Activated gamma-delta T cell treated with Interleukin-2 at 50 U/mL for 16 hours (primary cell): ENCODE measurements at places on chromosomes 7 and 10.

DNA sequence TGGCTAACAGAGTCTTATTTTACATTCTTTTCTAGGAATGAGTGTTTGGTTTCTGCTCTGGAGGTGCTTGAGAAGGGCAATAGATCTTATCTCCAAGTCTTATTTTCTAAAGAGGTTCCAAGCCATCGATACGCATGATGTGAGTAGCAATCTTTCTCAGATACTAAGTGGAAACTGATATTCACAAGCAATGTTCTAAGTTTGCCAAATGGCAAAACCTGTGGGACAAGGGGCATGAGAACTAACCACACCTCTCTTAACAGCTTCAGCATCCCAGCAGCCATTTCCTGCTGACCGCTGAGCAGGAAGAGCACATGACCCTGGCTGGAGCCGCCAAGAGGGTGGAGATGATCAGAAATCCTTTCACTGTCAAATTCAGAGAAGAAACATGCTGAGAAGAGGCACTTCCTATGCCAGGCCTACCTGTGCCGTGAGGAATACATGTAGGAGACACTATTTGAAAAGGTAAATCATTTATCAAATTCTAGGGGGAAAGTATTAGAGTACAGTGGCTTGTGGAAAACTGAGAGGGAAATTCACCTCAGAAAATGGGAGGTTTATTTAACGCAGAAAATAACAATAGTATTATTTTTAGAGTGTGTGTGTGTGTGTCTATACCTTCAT is 35.2 kb downstream of the CCDC71L start:
- no peak for DNase-seq

- no peak for DNase-seq
These were observed 241.7 kb downstream of the MAGI2 start for GRCh38 chr7:79211724-79212123.

DNA sequence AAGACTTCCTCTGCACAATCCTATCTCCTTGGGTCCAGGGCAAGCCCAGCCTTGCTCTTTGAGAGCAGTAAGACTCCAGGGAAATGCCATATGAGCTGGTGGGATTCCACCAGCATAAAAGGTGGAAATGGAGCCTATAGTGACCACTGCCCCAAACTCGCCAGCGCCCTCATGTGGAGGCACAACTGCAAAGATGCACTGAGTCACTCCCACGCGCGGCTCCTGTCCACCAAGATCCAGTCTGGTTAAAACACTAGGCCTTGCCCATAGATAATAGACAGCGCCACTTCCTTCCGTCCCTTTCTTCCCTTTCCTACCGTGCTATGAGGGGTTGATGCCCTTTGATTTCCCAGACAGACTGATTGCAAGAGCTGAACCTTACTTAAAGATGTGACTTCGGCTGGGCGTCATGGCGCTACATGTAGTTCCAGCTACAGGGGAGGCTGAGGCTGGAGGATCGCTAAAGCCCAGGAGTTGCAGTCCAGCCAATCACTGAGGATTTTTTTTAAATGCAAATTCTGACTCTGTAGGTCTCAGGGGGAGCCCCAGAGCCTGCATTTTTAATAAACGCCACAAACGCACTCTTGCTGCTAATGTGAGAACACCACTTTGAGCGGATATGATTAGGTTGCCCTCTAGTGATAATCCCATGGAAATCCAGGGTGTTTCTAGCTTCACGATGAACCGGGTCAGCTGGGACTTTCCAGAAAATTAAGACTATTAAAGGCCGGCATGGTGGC is 136.5 kb downstream of the EPC1 start:
- DNase-seq: no peak

DNA sequence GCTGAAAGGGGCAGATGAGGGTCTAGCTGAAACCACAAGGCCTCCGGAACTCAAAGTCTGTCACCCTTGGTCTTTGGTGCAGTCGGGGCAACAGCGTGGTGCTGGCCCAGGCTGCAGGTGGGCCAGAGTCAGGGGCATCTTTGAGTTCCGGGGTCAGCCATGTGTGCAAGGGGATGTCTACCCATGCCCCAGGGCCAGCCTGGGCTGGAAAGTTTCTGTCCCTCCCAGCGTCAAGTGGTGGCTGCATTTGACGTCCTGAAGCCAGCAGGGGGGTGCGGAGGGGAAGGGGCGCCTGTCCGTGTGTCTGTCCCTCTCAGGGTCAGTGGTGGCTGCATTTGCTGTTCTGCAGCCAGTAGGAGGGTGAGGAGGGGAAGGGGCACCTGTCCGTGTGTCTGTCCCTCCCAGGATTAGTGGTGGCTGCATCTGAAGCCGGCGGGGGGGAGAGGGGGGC is 638 bp downstream of the BRAT1 start:
- no peak for DNase-seq

DNA sequence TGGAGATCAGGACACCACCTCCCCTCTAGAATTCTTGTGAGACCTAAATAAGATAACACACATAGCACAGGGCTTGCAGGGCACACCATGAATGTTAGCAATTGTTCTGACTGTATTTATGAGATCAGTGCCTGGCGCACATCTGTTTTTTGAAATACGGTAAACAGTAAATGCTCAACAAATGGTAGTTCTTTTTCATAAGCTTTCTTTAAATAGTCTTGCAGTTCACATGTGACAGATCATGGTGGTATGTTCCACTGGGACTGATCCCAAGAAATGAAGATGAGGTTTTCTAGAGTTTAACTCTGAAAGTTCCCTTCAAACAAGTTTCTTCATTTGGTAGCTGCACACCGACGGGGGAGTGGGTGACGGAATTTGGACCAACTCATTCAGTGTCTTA is 34.8 kb downstream of the CREB5 start:
- DNase-seq: no peak

- DNase-seq: no peak
These were observed 153.3 kb downstream of the STK31 start for GRCh38 chr7:23863209-23863787.

DNA sequence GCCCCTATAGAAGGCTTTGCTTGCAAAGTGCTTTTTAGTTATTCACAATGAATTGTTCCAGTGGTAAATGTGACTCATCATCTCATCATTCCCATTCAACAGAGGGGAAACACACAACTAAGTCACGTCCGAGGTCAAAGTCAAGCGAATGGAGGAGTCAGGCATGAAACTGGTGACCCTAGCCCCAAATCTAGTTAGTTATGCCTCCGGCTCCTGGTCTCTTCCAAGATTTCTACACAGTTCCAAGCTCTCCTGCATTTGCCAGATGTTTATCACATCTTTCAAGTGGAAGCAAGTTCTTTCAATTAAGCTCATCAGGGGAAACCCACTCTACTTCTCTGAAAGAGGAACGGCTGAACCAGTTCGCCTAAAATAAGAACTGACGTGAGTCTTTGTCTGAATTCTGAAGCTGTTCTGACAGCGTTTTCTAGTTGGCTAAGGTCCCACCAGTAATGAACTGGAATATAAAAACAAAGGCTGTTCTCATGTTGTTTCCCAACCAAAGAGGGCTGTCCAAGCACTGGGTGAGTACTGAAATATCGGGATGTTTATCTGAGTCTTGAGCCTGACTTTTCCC is 140.9 kb upstream of the NRBF2 start:
- no peak for DNase-seq

DNA sequence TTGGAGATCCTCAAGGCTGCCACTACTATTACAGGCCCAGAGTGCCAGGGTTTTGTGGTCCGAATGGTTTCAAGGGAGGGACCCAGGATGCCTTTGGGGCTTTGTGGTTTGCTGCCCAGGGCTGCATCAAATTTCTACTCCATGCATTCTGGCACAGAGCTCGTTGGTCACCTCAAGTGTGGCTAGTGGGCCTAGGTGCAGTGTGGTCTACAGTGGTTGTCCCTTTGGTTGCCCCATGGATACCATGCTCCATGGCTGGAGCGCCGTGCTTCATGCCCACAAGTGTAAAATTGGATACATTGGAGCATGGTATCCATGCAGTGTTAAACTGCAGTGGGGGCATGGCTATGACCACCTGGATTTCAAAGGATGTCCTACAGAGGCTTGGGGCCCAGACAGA is 5.4 kb upstream of the PRF1 start:
- DNase-seq: no peak

DNA sequence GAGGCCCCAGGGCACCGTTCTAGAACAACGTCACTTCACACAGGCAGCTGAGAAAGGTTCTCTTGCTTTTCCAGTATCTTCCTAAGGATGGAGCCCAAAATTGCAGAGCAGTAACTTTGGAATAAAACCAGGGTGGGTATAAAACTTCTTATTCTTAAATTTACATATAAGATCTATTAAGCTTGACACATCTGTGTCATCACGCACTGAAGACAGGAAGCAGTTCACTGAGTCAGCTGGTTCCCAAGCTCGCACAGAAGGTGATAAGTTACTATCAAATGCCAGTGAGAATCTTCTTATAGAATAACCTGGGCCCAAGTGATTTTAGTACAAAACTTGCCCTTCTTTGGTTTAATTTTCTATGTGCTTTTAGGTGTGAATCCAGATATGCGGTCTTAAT is 70.2 kb downstream of the RABGEF1 start:
- no peak for DNase-seq

DNA sequence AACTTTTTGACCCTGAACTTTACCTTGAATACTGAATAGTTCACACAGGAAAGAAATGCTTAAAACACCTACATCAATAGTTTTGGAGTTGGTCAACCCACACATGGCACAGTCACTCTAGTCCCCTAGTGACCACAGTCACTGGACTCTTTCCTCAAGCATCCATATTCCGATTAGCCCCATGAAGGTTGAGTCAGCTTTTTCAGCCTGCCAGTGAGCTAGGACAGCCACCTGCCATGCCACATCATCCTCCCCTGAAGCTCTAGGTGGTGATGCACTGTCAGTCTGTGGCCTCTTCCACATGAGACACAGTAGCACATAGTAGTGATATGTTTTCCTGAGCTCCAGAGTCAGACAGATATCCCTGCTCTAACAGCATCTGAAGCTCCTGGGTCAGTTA is 537.2 kb downstream of the XPNPEP1 start:
- DNase-seq: no peak

DNA sequence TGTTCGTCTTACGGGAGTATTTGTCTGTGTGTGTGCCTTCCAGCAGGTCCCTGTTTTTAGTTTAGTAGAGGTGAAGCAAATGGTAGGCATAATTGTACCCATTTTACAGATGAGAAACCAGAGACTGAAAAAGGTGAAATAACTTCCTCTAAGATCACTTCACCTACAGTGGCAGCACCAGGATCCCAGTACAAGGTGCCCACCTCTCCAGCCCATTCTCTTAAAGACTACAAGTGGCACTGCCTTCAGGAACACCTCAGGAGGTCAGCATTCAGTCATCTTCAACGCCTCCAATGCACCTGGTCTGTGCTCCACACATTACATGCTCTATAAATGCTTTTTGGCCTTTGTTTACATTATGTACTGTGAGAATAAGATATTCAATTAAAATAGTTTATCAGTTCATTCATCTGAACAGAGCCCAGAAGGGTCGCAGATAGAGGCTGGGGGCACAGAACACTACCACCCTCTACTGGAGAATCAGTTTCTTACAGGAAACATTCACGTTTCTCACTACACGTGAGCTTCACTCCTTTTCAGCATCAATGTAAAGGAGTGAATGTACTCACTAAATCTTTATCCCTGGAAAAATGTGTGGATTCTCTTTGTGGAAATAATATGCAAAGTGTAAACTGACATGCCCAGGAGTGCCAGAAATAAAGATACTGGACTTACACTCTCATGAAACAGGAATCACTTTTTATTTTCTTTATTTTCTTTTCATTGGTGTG is 45.5 kb upstream of the ABLIM1 start:
- no peak for DNase-seq

DNA sequence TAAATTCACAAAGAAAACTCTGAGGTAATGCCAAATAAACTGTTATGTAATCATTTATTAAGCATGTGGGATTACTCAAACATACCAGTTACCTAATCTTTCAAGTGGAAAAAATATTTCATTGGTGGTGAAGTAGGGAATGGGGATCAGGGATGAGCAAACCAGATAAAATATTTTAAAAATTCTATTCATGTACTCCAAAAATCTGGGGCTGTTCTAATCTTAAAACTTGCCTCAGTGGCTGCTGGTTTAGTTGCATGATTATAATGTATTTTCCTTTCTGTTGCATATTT is 19.5 kb downstream of the LMOD2 start:
- no peak for DNase-seq

- DNase-seq: no peak
These were observed 937 bp upstream of the COBL start for GRCh38 chr7:51317582-51317910.

- DNase-seq: no peak
These were observed 490.2 kb upstream of the IGFBP3 start for GRCh38 chr7:46411236-46411635.

DNA sequence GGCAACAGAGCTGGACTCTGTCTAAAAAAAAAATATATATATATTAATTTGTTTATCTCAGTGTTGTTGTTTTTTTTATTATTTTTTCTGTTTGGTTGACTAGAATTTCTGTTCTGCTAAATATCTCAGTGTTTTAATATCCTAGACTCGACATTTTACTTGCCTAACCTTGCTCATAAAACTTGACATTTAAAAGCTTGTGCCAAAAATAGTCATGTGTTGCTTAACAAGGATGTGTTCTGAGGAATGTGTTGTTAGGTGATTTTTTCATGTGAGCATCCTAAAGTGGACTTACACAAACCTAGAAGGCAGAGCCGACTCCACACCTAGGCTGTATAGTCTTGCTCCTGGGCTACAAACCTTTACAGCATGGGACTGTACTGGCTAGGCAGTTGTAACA is 23.1 kb downstream of the NRBF2 start:
- DNase-seq: no peak

GRCh38 chr10:131698986-131699385 is 201.8 kb upstream of the PPP2R2D start:
- DNase-seq: no peak

DNA sequence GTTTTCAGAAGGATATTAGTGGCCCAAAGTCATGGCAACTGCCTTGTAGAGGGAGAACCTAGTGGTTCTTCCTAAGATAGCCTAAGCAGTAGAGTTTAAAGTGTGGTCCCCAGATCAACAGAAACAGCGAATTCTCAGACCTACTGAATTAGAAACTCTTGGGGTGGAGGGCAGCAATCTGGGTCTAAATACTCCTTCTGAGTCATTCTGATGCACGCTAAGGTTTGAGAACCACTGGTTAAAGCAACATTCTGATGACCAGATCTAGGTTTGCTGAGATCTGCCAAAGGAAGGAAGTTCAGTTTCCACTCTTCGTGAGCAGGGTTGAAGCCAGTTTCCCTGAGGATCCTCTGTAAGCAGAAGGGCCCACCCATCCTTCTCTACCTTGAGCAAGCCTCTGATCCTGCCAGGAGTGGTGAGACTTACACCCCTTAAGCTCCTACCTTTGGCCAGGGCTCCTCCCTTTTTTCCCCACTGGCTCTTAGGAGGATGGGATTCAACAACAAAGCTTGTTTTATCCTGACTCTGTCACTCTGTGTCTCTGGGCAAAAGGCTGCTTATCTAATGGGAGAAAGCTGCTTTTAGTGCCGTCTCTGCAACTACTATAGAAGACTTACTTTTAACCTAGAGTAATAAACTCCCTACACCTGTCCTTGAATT is 26.8 kb upstream of the TRUB1 start:
- no peak for DNase-seq

DNA sequence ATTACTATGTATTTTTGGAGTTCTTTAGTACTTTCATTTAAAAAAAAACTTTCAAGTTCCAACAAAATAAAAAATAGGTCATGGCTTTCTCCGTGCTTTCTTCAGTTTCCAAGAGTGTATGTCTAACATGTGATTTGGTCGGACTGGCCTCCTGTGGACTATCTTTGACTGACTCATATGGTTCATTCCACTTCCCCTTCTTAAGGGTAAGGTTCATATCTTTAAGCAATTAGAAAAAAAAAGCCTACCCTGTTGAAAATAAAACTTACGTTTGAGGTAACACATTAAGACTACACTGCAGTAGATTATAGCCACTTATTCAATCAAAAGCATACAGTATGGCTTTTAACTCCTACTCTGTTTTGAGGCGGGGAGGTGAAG is 112.8 kb upstream of the AHR start:
- DNase-seq: no peak

GRCh38 chr7:28328146-28328545 is 84.2 kb upstream of the CREB5 start:
- no peak for DNase-seq
